ENCODE measurements at places on chromosomes 11 and 22.

- no peak for DNase-seq
Observed at GRCh38 chr11:69721106-69721505, 17.3 kb upstream of the FGF19 start.

- peak; percentile 83 for DNase-seq
Observed at GRCh38 chr22:21876486-21877176, 9.2 kb upstream of the MAPK1 start.

DNA sequence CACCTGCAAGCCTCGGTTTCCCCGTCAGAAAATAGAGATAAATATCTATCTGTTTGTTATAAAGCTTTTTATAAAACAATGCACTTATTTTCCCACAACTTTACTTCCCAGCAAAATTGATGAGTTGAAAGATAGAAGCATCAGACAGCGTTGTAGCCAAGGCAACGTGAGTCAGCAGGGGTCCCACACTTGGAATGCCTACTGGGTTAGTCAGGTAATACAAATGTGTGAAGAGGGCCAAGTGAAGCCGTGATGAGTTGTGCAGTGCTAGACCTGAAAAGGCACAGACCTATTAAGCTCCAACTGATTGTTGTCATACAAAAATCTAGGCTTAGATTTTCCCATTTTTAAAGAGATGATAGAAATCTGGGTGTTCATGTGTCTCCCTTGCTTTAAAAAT lies 118.7 kb downstream of the PGR start:
- DNase-seq = peak; percentile 3

DNA sequence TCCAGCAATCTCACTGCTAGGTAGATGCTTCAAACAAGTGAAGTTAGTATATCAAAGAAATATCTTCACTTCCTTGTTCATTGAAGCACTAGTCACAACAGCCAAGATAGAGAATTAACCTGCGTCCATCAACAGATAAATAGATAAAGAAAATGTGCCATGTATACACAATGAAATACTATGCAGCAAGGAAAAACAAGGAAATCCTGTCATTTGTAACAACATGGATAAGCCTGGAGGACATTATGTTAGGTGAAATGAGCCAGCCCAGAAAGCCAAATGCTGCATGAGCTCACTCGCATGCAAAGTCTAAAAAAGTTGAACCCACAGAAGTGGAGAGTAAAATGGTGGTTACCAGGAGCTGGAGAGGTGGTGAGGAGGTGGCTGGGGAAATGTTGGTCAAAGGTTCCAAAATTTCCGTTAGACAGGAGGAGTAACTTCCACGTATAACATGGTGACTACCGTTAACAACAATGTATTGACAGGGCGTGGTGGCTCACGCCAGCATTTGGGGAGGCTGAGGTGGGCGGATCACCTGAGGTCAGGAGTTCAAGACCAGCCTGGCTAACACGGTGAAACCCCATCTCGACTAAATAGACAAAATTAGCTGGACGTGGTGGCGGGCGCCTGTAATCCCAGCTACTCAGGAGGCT lies 23.6 kb upstream of the CARS1 start:
- no peak for DNase-seq

DNA sequence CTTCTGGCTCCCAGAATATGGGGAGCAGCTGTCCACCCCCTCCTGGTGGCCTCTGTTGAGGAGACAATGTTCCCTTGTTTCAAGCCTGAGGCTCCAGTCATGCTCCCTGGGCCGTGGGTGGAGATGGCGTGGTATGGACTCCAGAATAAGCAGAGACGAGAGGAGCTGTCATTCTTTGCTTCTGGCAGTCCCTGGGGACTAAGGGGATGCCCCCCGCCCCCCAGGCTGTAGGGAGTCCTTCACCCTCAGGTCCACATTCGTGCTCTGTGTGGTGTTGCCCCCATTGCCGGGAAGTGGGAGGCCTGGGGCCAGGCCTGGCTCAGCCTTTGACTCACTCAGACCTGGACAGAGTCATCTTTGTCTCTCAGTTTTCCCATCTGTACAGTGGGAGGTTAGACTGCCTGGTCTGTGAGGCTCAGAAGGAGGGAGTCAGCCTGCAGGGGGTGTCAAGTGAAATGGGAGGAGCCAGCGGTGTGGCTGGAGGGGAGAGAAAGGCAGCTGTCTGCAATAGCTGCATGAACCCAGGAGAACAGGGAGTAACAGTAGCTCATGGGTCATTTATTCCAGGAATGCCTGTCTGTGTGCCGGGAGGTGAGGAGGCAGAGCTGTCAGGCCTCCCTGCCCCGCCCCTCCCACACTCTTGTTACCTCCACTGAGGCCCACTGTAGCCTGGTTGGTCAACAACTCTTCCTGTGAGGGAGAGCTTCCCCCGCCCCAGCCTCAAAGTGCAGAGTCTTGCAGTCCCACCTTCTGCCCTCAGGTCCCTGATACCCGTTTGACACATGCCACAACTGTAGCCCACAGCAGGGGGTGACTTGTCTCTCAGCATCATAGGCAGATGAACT lies 6.3 kb downstream of the ARHGEF17 start:
- DNase-seq = peak; percentile 92

GRCh38 chr11:112303616-112304015 lies 43.0 kb upstream of the PLET1 start:
- DNase-seq = peak; percentile 38

DNA sequence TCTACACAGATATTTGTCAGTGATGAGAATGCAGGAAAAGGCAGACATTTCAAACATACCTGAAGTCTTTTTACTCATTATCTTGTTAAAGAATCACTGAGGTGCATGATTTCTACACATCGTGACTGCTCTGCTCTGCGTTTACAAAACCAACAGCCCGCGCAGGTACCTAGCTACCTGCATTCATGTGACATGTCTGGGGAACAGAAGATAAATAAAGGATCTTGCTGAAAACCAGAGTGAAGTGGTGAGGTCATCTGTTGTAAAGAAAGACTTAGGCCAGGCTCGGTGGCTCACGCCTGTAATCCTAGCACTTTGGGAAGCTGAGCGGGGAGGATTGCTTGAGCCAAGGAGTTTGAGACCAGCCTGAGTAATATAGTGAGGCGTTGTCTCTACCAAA lies 15.7 kb downstream of the ASPHD2 start:
- DNase-seq = no peak

- peak; percentile 96 for DNase-seq
Observed at GRCh38 chr11:85827748-85828639, 17.1 kb upstream of the SYTL2 start.

GRCh38 chr11:122628810-122629555 lies 26.5 kb upstream of the UBASH3B start:
- DNase-seq = peak; percentile 83

GRCh38 chr11:36953976-36954375 lies 355.9 kb upstream of the RAG2 start:
- DNase-seq = peak; percentile 1

- DNase-seq = no peak
Observed at GRCh38 chr22:45896964-45897538, 79.9 kb downstream of the WNT7B start.

GRCh38 chr22:36279219-36279666 lies 26.3 kb downstream of the APOL1 start:
- no peak for DNase-seq

GRCh38 chr11:66546368-66546965 lies at the start of gene ACTN3:
Gene ACTN3 (plus strand): TSS chr11:66546903. CDS start chr11:66546938, 35 bp downstream.
- peak; percentile 63 for DNase-seq

DNA sequence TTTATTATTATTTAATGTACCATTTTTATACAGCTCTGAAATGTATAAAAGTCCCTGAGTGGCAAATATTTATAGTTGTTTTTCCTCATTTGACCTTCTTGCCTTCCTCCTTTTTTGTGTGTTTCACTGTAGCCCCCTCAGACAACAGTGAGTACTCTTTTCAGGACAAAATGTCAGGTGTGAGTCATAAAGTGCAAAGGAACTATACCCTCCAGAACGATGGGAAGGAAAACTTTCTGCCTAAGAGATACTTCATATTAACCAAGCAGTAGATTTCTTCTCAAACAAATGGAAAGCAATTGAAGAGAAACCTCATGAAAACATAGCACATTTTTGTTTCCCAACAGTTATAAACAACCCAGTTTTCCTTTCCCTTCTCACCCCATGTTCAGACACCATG lies 16.1 kb upstream of the MS4A7 start:
- DNase-seq = no peak

DNA sequence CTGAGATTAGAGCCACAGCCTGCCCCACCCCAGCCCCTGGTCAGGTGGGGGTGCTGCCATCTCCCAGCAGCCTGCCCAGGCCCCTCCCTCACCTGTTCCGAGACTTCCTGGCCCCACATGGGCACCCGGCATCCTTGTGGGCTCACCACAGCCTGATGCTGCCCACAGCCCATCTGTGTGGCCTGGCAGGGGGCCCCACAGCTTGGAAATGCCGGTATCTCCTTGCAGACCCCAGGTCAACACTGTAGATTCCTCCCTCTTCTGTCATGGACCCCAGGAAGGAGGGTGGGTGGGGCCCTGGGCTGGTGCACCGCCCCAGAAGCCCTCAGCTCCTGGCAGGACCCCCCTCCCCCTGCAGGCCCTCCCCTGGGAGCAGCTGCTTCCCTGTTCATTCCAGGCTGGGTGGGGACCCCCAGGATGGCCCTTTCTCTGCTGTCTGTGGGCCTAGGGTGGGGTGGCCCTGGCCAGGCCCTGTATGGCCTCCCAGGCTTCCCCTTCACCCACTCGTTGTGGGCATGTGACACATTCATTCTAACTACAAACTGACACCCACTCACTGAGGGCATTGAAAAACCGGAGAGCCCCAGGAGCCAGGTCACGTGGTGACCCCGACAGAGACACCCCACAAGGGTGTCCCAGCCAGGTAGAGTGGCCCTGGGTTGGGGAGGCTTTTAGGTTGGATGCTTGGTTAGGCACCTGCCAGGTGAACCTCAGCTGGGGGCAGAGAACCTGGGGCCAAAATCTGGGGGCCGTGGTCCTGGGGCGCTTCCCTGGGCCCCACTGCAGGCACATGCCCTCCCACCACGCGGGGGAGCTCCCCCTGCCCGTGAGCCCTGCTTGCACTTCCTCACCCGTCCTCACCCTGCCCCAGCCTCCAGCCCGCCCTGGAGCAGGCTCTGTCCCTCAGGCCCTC lies 44.1 kb upstream of the CCDC188 start:
- DNase-seq = no peak

DNA sequence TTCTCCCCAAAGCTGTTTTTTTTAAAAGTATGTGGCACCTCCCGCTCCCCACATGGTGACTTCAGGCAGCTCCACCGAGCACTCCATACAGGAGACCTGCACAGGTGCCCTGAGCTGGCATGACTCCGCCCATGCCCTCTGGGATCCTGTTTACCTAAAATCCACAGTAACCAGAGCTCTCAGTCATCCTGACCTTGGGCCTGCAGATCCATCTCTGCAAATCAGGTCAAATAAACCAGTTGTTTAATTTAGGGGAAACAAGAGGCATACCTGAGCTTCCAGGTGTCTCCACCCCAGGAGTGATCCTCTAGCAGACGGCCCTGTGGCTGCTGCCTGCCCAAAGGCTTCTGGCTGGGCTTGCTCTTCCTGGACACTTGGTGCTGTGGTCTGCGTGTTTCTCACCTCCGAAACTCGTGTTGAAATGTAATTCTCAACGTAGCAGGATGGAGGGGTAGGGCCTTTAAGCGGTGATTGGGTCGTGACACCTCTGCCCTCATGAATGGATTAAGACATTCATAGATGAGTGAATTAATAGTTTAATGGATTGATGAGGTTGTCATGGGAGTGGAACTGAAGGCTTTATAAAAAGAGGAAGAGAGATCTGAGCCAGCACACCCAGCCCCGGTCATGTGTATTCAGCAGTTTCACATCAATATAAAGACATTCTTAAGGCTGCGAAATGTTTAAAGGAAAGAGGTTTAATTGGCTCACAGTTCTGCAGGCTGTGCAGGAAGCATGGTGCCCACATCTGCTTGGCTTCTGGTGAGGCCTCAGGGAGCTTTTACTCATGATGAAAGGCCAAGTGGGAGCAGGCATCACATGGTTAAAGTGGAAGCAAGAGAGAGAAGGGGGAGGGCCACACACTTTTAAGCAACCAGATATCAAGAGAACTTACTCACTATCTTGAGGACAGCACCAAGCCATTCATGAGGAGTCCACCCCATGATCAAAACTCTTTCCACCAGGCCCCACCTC lies 34.1 kb downstream of the LINC01488 start:
- no peak for DNase-seq

GRCh38 chr11:83523676-83524075 lies 237.5 kb upstream of the CCDC90B start:
- peak; percentile 2 for DNase-seq

DNA sequence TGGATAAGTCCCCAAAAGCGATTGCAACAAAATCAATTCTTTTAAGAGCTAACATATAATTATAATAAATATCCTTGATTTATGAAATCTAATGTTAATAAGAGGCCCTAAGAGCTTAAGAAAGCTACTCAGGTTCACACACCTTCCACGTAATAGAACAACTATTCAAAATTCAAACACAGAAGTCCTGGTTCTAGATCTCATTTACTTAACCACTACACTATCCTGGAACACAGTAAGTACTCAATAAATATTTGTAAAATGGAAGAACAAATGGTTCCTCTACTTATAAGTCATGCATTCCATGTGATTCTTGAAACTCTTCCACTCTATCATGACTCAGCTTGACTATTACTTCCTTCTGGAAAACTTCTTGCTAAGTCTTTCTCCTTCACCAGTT lies 268.2 kb downstream of the FAM181B start:
- no peak for DNase-seq

DNA sequence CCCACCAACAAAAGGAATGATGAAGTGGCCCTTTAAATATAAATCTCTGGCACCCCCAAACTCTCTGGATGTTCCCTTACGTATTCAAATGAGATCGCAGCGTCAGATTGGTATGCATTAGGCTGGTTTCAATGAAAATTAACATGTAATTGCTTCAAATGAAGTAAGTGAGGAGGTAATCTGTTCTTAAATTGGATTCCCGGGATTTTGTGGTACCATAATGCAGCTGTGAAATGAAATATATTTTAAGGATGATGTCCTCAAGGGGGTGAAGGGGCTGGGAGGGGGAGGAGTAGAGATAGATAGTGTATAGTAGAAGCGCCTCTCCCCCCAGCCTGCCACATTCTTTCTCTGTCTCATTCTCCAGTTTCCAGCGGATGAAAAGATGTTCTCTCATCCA lies 748.2 kb downstream of the NTM start:
- DNase-seq = no peak

GRCh38 chr11:17646451-17647145 lies 72.8 kb upstream of the MYOD1 start:
- no peak for DNase-seq

DNA sequence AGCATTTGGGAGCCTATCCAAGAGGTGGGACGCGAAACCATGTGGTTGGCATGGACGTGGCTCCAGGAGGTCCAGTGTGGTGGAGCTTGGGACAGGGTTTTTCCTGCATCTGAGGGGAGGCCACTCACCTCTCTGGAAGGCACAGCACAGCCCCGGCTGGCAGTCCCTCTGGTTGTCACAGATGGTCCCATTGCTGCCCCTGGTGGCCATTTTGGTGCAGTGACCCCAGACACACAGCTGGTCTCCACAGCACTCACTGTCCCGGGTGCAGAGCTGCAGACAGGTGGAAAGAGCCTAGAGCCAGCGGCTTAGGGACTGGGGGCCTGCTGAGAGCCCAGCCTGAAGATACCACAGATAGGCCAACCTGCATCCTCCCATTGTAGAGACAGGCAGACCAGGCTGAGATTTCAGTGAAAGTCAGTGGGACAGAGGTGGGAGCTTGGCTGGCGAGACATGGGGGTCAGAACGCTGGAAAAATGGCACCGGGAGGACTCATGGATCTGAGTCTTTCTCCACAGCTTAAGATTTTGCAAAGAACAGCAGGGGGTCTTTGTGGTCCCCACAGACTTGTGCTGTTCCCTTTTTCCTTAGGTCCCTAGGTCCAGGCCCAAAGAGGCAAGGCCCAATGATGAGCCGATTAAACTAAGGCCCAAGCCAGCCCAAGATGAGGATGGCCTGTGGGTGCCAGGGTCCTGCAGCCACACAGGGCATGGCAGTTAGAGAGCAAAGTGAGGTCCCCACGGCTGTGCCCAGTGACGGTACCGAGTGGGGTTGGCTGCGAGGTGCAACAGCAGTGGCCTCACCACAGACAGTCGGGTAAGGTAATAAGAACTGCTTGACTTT lies 41.4 kb downstream of the DKK3 start:
- peak; percentile 70 for DNase-seq

Measured in EH (cell line).